Stimulated activated CD4-positive, alpha-beta T cell treated with anti-CD3 and anti-CD28 coated beads, TNF-alpha, amount 100 ng/mL, for 1 hour (primary cell): ENCODE measurements at places on chromosomes 5 and 9.

GRCh38 chr9:17635115-17635890 is 56.4 kb downstream of the SH3GL2 start:
- no peak for DNase-seq

GRCh38 chr5:96648023-96648422 is 14.2 kb upstream of the CAST start:
- DNase-seq, result no peak

DNA sequence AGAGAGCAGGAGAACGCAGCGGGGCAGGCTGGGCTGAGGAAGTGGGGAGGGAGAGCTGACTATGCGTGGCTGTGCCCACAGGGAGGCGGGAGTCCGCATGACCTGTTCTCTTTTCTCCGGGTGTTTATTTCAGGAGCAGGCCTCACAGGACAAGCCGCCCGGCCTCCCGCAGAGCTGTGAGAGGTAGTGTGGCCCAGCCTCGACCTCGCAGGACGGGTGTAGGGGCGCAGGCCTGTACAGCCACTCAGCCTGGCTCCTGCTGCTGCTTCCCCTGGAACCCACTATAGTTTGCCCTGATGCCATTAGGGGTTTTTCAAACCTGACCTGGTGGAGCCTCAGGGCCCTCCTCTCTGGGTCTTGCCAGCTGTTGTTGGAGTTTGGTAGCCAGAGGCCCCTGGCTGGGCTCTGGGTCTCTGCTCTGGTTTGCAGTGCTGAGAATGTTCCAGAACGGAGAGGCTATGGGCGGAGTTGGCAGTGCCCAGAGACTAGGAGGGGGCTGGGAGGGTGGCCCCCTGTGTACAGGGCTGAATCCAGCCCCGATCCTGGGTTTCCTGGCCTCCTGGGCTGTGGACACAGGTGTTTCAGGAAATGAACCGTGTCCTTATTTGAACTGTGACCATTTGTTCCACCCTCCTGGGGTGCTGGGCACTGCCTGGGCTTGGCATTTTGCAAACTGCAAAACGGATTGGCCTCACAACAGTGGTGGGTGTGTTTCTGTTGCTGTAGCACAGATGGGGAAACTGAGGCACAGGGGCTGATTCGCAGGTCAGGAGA is 78.8 kb downstream of the WNK2 start:
- DNase-seq, result no peak

- DNase-seq, result no peak
Measured at GRCh38 chr9:14156046-14156445, 157.9 kb downstream of the NFIB start.

DNA sequence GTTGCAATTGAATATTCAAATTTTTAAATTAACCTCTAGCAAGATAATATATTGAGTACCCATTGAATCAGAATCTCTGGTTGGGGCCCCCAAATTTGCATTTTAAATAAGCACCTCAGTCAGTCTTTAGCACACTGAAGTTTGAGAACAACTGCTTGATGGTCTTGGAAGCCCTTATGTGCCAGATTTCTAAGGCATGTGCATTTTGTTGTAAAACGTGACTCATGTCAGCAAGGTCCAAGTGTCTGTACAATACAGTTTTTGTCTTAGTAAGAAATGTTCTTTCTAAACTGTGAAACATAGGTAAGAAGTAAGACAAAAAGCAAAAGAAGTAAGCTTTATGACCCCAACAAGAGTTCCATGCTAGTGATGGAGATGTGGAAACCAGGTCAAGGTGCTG is 59.1 kb upstream of the PHF2 start:
- no peak for DNase-seq

GRCh38 chr9:125372441-125373226 is 111.0 kb downstream of the GAPVD1 start:
- no peak for DNase-seq

- no peak for DNase-seq
Measured at GRCh38 chr5:120778491-120779484, 314.7 kb downstream of the PRR16 start.

GRCh38 chr9:3931996-3932906 is 367.6 kb downstream of the GLIS3 start:
- DNase-seq, result no peak

DNA sequence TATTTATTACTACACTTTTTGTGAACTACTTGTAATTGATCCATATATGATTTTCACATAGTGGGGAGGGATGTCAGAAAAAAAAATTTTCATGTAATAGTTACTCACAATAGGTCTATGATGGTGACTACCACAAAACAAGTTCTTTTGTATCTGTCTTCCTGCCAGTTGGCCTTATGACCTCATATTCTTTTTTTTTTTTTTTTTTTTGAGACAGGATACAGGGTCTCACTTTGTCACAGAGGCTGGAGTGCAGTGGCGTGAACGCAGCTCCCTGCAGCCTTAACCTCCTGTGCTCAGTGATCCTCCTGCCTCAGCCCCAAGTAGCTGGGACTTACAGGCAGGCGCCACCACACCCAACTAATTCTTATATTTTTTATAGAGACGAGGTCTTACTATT is 10.9 kb downstream of the SEC24A start:
- no peak for DNase-seq

DNA sequence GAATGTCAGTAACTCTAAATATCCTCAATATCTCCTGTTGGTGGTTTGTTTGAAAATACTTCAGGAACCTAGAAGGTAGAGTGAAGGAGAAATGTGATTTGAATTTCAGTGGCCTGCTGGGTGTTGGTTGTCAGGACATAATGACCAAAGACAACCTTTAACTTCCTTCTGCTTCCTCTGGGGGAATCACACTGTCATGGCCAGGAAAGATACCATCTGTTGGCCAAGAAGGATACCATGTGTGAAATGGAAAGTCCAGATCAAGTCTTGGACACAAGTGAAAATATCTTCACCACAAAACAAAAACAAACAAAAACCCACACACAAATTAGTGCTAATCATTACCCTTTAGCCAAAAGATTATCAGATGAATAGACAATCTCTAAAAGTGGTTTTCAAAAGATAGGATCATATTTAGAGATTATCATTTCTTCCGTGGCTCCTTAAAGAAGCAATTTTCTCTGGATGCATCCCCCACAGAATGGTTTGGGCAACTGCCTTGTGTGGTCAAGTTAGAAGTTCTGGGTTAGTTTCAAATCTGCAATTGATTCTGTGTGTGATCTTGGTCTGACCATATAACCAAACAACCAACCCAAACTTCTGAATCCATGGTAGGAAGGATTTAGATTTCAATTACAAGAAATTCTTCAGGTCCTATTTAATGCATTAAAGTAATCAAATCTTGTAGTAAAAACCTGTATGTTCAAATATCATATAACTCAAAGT is 1.6 kb downstream of the C1QTNF3 start:
- no peak for DNase-seq

- no peak for DNase-seq
Measured at GRCh38 chr5:157820593-157821252, 38.2 kb downstream of the CLINT1 start.

DNA sequence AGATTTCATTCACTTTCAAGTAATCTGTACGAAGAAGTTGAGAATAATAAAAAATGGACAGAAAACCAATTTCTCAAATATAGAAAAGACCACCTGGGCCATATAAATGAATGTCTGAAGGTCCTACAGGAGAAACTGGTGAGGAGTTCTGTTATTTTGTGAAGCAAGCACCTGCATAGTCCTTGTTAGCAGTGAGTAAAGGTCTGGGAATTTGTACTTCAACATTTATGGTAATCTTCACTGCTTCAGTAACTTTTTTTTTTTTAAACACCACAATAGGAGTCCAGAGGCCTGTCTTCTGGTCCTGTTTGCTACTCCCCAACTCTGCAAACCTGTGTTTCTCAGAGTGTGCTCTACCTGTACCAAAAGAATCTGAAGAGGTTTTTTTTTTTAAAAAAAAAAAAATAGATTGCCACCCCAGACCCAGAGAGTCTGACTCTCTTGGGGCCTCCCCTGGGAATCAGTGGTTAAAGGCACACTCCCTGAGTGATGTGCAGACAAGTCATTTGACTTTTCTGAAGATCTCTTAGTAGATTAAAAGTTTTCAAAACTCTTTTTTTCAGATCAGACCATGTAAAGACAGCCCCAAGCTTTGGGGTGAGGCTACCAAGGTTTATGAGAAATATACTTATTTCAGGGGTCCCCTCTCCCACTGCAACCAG is 55.5 kb downstream of the FAM81B start:
- DNase-seq, result no peak

- peak; percentile 18 for DNase-seq
Measured at GRCh38 chr9:78439190-78439865, 142.4 kb downstream of the PSAT1 start.

DNA sequence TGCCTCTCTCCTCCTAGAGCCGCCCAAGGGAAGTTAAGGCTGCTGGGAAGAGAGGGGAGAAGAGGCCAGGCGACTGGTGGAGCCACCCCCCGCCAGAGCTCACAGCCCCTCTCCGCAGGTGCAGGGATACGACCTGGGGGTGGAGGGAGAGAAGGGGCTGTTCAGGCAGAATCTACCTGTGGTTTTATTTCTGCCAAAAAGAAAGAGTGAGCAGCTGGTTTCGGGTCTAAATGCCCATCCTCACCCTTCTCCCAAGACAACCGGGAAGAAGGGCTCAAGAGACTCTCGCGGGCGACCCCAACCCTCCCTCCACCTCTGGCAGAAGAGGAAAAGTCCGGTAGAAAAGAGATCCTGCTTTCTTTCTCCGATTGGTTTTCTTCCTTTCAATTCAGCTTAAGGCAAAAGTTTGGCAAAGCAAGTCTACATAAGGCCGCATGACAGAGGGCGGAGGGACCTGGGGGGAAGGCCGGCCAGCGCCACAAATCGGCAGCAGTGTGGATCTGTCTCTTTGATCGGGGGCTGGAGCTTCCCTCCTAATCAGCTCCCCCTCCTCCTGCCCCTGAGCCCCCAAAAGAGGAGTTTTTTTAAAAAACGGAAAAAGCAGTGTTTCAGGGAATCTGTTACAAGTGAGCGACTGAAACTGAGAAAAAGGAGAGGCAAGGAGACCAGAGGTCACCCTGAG is 16.3 kb downstream of the FAM78A start:
- DNase-seq, result no peak

- DNase-seq, result no peak
Measured at GRCh38 chr9:128607642-128608350, 48.9 kb downstream of the DYNC2I2 start.
